ENCODE measurements at places on chromosomes 12 and 14.

GRCh38 chr14:73784181-73784987 lies 67.2 kb upstream of the PTGR2 start:
- no peak for DNase-seq

DNA sequence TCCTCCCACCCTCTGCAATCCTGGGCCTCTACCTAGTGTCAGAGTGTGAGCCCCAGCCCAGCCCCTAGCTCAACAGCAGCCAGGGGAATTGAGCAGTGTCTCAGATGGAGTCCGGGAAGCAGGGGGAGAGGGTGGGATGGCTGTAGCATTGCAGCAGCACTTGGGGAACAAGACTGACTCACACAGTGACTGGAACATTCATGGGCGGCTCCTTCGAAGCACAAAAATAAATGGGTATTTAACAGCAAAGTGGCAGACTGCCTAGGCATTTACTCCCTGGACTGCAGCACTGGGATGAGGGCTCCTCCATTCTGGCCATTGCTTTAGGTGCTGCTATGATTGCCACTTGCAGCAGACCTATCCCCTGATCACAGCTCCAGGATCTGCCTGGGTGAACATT lies 46.0 kb upstream of the STK38L start:
- no peak for DNase-seq

DNA sequence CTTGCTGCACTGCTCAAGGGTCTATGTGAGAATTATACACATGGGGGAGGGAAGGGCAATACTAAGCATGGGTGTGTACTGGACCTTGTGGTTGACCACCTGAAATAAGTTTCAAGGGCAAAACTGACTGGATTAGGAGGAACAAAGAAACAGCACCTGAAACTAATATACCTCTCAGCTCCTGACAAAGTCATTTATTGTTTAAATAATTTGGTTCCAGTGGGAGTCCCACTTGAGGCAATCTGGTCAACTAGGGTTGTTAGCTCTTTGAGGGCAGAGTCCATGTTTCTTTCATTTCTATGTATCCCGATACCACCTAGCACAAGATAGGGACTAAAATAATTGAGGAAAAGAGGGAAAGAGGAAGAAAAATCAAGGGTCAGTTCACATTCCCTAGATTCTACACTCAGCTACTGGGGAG lies 45.5 kb downstream of the STXBP6 start:
- DNase-seq: no peak

DNA sequence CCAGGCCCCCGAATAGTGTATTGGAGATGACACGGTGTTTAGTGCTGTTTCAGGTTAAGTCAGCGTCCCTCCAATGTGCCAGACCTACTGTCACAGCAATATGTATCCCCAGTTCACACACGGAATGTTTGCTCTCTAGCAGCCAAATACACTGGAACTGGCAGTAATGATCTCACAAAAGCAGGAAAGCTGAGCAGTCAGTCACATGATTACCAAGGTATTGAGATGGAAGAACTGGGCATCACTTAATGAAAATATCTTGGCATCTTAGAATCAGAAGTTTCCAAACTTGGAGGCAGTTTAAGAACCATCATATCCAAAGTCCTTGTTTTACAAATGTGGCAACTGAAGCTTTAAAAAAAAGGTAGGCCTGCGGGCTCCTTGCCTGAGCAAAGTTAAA lies 23.3 kb downstream of the NINJ2 start:
- DNase-seq: no peak

- DNase-seq: peak; percentile 59
These were observed 45.6 kb downstream of the STAB2 start for GRCh38 chr12:103632554-103633216.

Measured in RWPE1 (cell line).